ENCODE measurements at places on chromosomes 7 and 10.

- no peak for DNase-seq
These were observed 237.2 kb upstream of the MTPN start for GRCh38 chr7:136214356-136214755.

GRCh38 chr10:92082583-92083280 is 159.2 kb downstream of the BTAF1 start:
- no peak for DNase-seq

GRCh38 chr10:450463-450862 is 239.0 kb downstream of the DIP2C start:
- DNase-seq: no peak

DNA sequence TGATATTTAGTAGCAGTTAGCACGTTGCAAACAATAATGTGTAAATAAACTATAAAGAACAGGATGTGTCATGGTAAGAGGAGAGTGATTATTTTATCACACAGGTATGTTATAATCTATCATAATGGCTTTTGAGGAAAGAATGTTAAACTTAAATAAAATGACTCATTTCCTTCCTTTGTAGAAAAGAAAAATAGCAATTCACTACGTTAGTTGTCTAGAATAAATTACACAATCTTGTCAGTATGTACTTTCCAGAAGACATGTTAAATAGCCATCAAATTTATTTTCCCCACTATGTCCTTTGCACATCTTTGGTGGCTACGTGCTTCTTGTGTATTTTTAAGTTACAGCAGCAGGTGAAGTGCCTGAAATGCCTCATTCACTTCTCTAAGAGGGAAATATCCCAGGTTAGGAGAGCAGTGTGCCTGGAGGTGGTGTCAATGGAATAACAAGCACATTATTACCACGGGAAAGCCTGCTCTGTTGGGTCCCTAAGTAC is 133.8 kb downstream of the SEMA3A start:
- no peak for DNase-seq

DNA sequence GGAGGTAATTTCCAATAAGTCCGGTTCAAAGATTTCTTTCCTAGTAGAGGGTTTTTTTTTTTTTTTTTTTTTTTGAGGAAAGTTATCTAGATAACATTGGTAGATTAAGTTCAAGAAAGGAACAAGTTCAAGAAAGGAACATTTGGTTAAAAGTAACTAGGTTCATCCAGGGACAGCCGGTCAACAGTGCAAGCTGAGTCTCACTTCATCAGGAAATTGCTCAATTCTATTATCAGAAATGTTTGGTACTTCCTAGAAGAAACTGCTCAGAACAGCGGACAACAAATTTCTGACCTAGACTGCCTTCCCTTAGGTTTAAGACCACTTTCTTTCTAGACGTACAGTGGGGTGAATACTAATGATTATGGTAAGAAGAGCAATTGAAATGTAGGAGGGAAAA is 3.7 kb upstream of the IL2RA start:
- DNase-seq: no peak

- no peak for DNase-seq
These were observed at the start of gene CTTNBP2 for GRCh38 chr7:117873310-117874190. TSS of gene CTTNBP2 (minus strand) at chr7:117873441. CDS start at chr7:117873415, 26 bp downstream.

GRCh38 chr7:11552676-11553296 is 279.2 kb downstream of the THSD7A start:
- DNase-seq: no peak

All from central memory CD8-positive, alpha-beta T cell (primary cell).